ENCODE measurements at places on chromosomes 4 and X. TPM values are rescaled to one million over a fixed set of nuclear protein-coding genes. Genes with fewer than 3 reads are reported as not detected.

The FAAH2 gene
- total RNA-seq = not detected

The PASD1 gene
- not detected for total RNA-seq

The HMX1 gene
- total RNA-seq = not detected

The NXT2 gene
- total RNA-seq = 1.8 TPM

The NBDY gene
- total RNA-seq = 15.4 TPM

The SSX1 gene
- total RNA-seq = not detected

The PAK3 gene
- total RNA-seq = 0.64 TPM

The SOWAHD gene
- total RNA-seq = not detected

The NDST4 gene
- not detected for total RNA-seq
